ENCODE measurements at places on chromosomes 1 and 21.
A peak's percentile ranks its signal among the peaks of the same experiment; 100 is the strongest.

DNA sequence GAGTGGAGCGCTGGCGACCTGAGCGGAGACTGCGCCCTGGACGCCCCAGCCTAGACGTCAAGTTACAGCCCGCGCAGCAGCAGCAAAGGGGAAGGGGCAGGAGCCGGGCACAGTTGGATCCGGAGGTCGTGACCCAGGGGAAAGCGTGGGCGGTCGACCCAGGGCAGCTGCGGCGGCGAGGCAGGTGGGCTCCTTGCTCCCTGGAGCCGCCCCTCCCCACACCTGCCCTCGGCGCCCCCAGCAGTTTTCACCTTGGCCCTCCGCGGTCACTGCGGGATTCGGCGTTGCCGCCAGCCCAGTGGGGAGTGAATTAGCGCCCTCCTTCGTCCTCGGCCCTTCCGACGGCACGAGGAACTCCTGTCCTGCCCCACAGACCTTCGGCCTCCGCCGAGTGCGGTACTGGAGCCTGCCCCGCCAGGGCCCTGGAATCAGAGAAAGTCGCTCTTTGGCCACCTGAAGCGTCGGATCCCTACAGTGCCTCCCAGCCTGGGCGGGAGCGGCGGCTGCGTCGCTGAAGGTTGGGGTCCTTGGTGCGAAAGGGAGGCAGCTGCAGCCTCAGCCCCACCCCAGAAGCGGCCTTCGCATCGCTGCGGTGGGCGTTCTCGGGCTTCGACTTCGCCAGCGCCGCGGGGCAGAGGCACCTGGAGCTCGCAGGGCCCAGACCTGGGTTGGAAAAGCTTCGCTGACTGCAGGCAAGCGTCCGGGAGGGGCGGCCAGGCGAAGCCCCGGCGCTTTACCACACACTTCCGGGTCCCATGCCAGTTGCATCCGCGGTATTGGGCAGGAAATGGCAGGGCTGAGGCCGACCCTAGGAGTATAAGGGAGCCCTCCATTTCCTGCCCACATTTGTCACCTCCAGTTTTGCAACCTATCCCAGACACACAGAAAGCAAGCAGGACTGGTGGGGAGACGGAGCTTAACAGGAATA is 4.2 kb downstream of the TFAP2E start:
- DNase-seq: no peak

DNA sequence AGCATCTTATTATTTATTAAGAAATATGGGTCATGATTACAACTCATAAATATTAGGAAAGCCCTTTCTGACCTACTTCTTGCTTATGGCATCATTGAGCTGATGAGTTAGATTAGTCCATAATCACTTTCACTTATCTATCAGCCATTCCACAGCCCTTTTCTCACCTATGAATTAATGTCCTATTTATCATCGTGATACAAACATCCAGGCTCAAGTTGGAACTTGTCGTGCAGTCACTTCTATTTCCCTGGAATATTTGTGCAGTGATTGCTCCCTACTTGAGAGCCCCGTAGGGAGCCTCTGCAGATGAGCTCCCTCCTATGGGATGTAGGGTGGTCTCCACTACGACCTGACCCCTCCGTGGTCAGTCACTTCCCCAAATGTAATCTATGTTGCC is 8.1 kb upstream of the F3 start:
- DNase-seq: no peak

GRCh38 chr1:58964880-58965279 is 181.0 kb upstream of the JUN start:
- no peak for DNase-seq

DNA sequence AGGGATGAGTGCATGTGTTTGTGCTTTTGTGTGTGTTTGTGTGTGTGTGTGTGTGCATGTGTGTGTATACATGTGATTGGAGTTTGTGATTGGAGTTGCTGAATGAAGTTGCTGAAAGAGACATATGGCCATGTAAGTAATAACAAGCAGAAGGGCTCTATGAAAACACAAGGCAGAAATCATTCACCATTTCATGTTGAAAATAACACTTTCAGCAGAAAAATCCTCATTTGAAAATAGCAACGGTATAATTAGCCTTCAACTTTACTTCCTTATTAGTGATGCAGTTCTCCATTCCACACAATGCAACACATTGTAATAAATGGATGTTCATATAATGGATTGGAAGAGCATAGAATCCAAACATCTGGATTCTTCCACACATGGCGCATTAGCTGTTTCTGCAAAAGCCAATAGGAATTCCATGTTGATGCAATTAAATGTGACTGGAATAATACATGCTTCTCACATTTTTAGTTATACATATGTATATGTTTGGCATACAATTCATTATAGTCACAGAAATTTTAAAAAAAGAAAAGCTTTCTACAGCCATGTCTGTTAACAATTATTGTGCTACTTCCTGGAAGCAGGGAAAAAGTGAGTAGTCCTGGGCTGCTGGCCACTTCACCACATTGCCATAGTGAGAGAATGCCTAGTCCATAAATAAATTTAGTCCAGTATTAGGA is 538.0 kb downstream of the LTN1 start:
- no peak for DNase-seq

- DNase-seq: no peak
Observed at GRCh38 chr1:158809862-158810261, 21.3 kb upstream of the MNDA start.

- peak; percentile 42 for DNase-seq
Observed at GRCh38 chr1:2132222-2133038, 62.1 kb downstream of the FAAP20 start.

- peak; percentile 65 for DNase-seq
Observed at GRCh38 chr1:8903908-8904650, 25.6 kb upstream of the ENO1 start.

DNA sequence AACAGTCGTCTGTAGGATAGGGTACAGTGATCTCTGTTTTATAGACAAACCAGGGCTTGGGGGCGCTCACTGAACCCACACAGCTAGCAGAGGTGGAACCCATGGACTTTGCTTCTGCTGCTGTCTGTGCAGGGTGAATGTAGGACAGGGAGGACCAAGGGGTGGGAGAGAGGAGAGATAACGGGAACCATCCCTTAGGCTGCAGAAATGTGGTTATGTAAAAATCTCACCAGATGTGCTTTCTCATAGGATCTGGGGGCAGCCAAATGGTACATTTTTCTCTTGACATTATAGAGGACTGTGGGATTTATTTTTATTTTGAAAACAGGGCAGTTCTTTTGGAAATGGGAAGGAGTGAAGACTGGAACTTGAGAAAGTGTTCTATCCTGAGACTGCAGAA is 8.7 kb downstream of the NFASC start:
- no peak for DNase-seq

GRCh38 chr1:155463865-155464650 is 98.5 kb downstream of the ASH1L start:
- no peak for DNase-seq

DNA sequence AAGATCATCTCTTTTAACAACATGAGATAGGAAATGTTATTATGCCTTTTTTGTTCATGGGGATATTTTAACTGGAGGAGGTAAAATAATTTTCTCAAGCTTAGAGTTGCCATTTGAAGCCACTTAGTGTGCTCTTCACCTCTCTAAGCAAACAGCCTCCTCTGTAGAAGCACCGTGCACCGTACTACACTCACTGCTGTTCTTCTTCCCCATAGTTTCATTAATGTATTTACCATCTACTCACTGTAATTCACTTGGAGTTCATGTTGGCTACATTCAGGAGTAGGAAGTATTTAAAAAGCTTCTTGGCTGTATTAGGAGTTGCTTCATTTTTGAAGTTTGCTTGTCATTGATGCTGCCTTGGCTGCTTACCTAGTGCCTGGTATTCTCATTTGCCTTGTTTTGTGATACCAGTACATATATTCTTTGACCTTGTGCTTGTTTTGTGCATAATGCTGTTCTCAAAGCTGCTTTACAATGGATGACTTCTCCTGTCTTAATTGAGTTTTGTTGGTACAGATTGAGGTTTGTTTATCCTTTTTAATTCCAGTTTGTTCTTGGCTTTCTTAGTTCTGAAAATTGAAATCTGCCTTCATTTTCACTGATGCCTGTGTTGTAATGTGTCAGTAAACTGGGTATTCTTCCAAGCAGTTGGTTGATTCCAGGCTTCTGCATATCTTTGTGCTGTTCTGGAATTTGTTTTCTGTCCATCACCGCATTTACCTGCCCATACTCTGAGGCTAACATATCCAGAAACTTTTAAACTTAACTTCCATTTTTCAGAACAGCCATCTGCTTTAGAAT is 240.4 kb downstream of the HMCN1 start:
- DNase-seq: no peak

DNA sequence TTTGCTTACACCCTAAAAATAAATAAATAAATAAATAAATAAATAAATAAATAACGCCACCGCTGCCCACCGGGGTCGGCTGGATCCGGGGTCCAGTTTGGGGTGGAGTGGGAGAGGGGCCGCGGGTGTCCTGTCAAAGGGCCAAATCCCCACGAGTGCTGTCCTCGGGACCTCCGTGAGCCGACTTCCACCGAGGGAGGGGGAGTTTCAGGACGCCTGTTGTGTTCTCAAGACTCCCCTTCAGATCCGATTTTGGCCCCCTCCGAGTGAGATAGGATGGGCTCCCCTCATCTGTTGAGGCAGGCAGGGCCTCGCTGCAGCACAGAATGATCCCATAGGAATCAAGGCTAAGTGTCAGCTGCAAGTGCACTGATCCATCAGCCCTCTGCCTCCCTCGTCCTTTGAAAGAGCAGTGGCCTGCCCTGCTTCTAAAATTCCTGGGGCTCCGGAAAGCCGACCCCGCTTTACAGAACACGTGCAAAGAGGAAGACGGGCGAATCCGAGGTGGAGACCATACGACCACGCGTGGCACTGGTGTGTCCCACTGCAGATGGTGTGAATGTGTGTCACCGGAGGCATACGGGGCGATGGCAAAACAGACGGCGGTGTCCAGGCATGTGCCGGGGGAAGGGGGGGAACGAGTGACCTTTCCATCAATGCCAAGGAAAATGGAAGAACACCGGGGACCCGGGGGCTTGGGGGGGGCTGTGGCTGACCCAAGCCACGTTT is 3880.5 kb downstream of the SRGAP2C start:
- DNase-seq: no peak

GRCh38 chr1:66570196-66570595 is 36.2 kb downstream of the SGIP1 start:
- DNase-seq: no peak

DNA sequence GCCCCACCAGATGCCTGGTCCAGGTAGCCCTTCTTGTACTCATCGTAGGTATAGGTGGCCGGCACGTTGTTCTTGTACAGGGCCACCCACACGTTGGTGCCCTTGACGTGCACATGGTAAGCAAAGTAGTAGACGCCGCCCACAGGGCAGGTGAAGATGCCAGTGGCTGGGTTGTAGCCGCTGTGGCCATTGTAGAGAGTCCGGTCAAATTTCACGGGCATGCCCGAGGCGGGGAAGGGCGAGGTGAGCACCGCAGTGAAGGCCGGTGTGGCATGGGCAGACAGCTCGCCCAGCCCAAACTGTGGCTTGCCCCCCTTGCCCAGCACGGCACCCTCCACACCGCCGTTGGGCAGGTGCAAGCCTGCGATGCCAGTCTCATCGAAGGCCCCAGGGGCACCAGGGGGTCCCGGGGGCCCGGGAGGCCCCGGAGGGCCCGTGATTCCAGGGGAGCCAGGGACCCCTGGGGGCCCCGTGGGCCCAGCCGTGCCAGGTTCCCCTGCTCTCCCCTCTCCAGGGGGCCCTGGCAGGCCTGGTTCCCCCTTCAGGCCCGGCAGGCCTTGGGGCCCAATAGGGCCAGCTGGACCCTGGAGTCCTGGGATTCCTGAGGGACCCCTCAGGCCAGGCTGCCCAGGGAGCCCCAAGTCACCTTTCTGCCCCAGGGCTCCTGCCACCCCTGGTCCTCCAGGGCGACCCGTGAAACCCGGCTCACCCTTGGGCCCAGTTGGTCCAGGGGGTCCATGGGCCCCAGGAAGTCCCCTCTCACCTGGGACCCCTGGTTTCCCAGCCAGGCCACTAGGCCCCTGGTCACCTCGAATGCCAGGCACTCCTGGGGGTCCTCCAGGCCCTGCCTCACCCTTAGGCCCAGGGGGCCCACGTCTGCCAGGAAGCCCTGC is 9.2 kb downstream of the ADPRS start:
- no peak for DNase-seq

DNA sequence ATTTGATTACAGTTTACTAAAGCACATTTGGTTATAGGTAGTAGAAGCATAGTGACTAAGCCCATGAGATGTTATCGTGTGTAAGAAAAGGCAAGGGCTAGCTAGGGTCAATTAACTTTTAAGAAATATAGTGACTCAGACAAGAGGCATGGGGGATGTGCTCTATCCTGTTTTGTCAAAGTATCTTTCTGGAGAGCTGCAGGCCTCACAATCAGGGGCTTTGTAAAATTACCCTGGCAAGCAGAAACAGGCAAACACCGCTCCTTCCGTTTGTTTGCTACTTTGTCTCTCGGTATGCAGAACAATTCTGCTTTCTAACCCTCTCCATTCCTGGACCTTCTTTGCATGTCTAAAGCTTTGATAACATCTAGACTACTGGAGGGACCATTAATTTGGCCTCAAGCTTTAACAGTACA is 26.1 kb upstream of the ZNF697 start:
- no peak for DNase-seq

DNA sequence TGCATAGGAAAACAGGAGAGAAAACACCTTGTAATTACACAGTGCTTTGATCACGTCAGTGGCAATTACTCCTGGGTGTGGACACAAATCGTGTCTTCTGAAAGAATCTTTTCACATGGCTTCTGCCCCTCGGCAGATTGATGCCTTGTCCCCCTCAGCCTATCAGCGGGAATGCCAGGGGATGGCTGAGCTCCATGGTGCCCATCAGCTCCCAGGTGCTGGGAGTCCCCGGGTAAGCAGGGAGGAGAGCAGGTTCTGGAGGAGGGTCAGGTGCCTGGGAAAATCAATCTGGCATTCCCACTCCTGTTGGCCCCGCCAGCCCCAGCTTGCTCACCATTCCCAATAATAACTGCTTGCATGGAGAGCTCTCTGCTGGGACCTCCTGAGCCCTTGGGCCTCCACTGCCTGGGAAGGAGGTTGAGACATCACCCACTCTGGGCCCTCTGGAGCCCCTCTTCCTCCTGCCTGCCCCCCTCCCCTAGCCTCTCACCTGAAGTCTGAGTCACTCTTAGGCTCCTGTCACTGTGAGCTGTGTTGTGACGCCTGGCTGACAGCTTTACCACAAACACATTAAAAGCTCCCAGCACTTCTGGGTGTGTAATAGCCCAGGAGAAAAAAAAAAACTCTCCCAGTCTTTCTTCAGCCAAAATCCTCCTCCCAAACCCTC is 4.9 kb downstream of the CAMK2N1 start:
- DNase-seq: no peak

DNA sequence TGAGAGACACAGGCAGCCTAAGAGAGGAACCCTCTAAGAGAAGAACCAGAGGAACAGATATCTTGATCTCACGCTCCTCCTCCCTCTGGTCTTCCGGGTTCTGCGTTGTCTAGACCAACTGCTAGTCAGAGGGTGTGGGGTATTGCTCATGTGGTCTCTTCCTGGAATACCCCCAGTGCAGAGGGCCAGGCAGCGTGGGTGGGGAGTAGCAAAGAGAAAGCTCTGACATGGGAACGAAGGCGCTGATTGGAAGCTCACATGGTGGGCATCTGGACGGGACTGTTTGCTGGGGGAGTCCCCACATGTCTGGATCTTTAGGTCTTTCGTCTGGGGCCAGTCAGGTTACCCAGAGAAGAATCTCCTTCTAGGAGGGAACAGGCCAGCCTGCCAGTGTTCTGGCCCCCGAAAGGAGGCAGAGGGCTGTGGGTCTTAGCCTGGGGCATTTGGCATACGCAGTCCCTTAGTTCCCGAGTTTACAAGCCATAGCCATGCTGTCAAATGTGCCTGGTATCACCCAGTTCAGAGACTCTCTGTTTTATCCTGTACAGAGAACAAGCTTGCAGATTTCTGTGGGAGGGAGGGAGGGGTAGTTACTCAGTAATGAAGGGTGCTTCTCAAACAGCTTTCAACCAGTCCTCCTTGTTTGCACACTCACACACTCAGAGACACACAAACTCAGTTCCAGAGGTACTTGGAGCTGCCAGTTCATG is 18.3 kb upstream of the IL6R start:
- DNase-seq: no peak

- DNase-seq: peak; percentile 27
Observed at GRCh38 chr1:101520302-101520701, 283.5 kb downstream of the S1PR1 start.

All from SW 1271 (cell line).